ENCODE measurements at places on chromosomes 12 and 14.

DNA sequence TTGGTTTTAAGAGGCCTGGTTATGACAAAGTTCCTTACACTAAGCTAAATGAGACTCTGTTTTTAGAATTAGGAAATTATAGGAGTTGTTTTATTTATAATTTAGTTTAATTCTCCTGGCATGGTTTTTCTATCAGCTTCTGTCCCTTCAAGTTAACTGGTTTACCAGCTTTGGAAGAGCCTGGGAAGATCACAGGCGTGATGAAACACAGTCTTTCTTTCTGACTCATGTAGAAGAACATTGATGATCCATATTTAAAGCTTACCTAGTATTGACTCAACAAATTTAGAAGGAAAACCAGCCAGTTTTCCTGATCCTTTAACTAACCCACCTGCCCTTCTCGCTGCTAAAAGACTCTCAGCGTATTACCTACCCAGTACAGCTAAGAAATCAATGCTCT lies 155.2 kb downstream of the TGFB3 start:
- no peak for DNase-seq

DNA sequence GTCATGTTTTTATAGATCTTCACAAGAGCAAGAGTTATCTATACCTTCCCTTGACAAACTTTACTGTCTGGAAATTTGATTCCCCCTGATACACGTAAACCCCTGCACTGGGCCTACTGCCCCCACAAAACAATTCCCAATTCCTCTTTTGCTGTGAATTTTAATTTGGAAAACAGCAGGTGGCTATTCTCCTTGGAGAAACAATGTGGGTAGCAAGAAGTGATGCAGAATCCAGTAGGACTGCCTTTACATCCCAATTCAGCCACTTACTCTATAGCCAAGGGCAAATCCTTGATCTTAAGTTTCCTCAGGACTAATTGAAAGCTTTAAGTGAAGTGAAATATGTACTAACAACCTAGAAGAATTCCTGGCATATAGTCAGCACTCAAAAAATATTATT lies 129.3 kb downstream of the ACSS3 start:
- no peak for DNase-seq

- peak; percentile 65 for DNase-seq
Observed at GRCh38 chr14:68957775-68958174, 21.3 kb downstream of the ACTN1 start.

DNA sequence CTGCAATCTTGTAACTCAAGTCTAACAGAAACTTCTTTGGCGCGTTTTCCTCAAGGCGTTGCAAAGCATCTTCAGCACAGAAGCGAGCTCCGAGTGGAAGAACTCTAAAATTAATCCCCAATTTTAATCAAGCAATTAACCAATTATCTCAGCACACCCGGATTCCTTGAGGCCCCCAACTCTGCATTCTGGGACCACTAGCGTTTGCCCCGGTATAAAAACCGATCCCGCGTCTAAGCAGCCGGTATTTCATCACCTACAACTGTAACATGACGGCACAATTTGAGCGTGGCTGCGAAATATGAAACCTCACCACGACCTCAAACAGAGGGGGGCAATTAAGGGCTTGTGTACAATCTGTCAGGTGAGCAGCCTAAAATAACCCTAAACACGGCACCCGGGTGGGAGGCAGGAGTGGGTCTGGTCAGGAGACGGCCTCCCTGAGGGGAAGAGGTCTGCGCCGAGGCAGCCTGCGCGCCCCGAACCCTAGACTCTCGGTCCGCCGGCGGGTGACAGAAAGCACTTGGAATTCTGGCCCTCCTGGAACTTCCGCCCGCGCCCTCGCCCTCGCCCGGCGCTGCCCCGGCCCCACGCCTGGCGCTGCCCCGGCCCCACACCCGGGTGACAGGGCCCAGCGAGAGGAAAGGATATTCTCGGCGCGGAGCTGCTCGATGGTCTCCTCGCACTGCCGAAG lies 594 bp downstream of the ZCCHC8 start:
- no peak for DNase-seq

DNA sequence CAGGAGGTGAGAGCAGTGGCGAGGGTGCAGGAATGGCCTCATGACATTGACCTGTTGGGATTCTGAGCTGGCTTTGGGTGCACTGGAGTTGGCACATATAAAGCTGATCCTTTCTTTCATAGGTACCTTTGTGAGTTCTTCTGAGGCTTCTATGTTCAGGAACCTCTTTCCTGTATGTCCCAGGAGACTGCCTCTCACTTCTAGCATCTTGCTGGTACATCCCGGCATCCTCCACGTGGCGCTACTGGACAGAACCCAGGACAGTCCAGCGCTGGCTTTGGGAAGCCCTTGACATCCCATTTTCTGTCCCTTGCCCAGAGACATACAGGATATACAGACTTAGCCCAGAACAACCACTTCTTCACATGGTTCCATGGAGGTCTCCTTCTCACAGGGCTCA lies 44.4 kb upstream of the BATF start:
- no peak for DNase-seq

DNA sequence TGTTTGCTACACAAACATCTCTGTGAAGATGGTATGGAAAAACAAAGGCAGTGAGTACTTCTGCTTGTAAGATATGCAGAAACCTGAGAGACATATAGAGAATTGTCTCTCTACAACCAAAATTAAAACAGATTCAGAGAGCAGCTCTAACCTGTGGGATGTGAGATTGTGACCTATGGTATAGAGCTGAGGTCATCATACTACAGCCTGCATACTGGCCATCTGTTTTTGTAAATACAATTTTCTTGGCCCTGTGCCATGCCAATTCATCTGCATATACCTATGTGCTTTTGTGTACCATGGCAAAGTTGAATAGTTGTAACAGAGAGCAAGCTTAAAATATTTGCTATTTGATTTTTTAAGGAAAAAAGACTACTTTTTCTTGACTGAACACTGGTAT lies 99.6 kb downstream of the LMO3 start:
- DNase-seq, result no peak

DNA sequence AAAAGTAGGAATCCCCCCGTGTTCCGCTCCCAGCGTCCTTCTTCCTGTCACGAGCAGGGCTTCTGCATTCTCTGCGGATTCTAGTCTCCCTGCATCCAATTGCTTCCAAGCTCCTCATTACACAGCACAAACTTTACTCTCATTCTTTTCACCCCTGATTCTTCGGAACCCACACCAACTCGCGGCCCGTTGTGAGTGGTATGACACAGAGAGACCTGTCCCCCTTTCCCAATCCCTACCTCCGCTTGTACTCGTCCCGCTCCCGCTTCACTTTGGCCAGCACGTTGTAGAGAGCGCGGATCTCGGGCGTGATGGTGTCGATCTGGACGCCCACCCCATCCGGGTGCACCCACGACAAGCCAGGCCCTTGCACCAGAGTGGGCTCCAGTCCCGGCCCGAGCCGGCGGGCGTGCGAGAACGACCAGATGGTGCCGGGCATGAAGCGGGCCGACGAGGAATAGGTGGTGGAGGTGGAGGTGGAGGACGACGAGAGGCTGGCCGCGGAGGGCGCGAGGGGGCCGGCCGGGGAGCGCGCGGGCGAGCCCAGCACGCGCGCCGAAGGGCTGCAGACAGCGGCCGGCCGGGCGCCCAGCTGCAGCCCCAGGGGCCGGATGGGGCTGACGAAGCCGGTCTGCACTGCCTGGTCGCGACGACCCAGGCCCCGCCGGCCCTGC lies 687 bp downstream of the IFFO1 start:
- peak; percentile 93 for DNase-seq
